ENCODE measurements at places on chromosomes 2 and 18.

- DNase-seq, result no peak
These were observed 203.0 kb downstream of the PHLPP1 start for GRCh38 chr18:62918361-62918760.

DNA sequence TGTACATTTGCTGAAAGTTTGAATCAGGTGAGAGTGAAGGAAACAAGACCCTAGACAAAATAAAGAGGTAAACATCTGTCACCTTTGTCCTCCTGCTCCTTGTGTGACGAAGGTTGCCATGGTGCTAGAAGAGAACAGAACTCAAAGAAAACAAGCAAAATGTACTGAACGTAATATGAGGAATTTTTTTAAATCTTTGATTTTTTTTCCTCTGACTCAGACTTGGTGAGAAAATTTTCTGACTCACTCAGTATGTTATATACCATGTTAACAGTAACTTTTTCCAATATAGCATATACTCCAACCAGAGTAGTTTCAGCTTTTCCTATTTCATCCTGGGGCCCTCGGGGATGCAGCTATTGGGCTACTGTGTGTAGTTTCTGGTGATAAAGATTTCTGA lies 2114.6 kb upstream of the PIK3C3 start:
- no peak for DNase-seq

DNA sequence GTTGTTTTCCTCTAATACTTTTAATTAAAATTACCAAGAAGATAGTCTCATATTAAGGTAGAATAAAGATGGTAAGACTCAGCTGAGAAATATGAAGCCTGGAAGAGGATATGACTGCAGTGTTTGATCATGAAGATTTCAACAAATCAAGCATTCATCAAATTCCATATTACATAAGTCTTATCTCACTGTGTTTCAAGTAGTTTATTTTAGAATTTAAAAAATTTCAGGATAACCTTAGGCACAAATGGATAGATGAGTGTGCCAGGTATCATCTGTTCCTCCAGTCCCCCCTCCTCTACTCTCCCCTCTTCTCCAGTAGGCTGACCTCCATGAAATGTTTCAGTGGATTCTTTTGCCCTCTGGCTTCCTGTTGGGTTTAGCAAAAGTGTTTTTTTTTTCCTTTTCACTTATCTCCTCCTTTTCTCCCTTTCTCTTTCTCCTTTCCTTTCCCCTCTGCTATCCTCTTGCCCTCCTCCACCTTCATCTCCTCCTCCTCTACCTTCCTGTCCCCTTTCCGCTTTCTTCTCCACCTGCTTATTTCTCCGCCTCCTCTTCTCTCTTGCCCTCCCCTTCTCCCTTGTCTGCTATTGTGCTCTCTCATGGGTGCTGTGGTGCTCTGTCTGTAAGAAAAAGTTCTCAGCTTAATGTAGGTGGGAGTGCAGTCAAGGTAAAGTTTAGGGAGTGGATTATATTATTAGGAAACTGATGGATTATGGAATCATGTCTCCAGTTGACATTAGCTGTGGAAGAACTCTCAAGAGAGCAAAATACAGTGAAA lies 72.8 kb downstream of the ABI2 start:
- DNase-seq, result no peak

DNA sequence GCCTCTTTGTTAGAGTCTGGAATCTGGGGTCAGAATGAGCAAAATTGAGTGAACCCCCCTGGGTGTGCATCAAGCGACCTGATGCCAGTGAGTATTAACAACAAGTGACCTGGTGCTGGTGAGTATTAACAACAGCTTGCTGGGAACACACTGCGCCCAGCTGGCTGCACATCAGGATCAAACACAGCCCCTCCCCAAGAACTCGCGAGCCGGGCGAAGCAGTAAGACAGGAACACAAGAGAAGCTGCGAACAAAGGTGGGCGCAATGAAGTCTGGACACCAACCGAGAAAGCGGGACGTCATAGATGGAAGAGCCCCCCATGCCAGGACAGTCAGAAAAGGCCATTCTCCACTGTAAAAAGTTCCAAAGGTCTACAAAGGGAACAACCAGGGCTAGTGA lies 34.3 kb downstream of the CRACDL start:
- DNase-seq, result no peak

DNA sequence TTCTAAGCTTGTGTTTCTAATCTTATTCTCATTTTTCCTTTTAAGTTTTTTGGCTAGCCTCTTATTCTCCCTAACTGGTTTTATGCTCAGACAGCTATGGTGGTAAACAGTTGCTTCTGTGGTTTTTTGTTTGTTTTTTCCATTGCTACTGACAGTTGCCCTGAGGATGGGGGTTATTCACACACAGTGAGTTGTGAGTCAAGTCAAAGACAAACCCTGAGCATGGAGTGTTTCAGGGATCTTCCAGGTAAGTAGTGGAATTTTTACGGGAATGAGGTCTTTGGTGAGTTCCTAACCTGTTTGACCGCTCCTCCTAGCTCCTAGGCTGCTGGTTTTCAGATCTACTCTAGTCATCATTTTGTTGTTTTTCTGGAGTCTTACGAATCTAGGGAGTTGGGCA lies 162.8 kb downstream of the ZNF407 start:
- DNase-seq, result no peak

DNA sequence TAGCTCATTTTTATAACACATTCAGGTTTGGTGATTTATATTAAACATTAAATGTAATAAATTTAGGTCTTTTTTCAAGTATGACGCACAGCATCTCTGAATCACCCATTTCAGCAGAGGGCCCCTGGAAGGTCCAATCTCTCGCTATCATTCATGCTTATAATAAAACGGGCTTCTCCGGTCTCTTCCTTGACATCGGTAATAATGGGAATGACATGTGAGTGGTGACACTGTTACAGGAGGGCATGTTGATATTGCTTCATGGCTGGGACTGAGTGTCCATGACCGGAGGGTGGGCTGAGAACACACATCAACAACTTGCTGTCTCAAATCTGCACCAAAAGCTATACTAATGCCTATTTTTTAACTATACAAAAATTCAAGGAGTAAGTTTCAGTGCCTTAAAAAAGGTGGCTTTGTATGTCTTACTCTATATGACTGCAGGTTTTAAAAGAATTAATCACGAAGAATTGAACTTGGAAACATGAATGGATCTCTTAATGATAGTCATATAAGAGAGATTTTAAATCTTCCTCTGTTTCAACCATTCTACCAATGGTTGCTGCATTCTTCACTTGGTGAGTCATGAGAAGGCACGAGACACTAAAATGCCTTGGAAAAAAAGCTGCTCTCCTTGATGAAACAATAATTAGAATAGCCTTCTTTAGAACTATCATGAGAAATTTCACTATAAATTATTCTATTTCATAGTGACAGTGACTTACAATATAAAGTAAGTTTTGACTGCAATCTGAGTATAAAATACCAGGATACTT lies 101.9 kb upstream of the NRP2 start:
- DNase-seq, result no peak

DNA sequence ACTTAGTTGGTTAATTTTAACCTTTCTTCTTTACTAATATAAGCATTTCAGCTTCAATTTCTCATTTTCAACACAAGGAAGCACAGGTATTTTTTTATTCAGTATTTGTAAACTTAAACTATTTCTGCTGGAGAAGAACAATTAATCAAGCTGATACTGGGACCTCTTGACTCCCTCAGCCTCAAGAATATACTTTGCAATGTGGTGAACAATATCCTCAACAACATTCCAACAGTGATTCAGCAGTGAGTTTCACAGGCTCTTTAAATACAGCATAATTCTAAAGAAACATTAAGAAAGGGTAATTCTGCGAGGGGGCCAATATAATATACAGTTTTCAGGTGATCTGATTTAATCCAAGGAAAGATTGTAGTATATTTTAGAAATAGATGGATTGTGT lies 10.0 kb downstream of the RAPGEF4 start:
- DNase-seq, result no peak

GRCh38 chr2:196131384-196131937 lies 39.9 kb downstream of the STK17B start:
- DNase-seq, result peak; percentile 76

GRCh38 chr2:2016651-2017311 lies 272.5 kb upstream of the PXDN start:
- DNase-seq, result no peak

DNA sequence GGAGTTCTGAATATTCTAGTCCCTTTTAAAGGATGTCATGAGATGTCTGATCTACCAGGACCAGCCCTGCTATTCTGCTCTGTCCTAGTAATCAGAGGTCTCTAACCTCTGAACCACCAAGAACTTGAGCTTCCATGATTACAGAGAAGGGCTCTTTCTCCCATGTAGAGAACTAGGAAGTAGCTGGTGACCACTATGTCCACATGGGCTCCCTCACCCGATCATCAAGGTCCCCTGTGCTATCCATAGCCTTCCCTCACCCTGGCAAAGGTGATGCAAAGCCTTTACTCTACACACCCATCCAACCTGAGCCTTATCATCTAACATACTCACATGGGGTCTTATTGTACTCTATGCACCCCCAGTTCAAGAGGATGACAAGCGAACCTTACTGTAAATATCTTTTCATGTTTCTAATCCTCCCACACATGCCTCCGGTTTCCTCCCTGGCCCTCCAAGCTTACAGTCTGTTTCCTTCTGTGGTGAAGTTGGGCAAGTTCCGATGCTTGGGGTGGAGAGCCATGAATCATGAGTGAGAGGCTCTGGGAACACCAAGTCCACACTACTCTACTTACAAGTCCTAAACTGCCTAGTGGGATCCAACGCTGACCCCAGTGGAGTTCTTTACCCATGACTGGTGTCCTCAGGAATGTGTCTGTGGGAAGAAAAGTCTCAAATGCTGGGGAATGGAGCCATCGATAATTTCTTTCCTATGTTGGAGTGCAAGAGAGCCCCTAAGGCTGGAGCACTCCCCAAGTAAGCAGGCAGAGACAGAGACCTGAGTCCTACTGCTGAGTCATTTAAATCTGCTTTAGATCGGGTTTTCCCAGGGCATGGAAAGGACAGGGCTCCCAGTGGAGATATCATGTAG lies 73.3 kb upstream of the KLF7 start:
- DNase-seq, result peak; percentile 54

DNA sequence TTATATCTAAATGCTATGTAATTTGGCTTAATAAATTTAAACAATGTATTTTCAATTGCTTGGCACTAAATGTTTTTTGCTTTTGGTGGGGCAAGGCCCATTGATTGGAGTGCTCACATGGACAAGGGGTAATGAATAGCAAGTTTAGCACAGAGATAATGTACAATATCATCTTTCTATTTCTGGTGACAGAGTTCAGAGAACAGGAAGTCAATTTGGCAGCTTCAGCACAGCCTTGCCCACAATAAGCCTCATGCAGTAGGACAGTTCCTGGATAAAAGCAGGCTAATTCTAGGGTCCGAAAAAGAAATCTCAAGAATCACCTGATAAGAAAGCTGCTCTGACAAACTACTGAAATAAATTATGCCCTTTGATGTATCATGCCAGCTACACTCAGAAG lies 443.9 kb upstream of the FSHR start:
- DNase-seq, result no peak

DNA sequence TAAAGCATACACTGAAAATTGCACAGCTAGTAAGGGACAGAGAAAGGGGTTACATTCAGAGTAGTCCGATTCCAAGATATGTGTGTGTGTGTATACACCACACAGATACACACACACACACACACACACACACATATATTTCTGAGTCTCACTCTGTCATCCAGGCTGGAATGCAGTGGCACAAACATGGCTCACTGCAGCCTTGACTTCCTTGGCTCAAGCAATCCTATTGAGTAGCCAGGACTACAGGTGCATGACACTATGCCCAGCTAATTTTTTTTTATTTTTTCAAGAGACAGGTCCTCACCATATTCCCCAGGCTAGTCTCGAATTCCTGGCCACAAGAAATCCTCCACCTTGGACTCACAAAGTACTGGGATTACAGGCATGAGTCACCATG lies 68.1 kb upstream of the ITPRID2 start:
- DNase-seq, result no peak

- DNase-seq, result no peak
These were observed 21.1 kb downstream of the CPS1 start for GRCh38 chr2:210577263-210578071.

- DNase-seq, result no peak
These were observed 99.8 kb downstream of the COPS8 start for GRCh38 chr2:237185553-237185925.

DNA sequence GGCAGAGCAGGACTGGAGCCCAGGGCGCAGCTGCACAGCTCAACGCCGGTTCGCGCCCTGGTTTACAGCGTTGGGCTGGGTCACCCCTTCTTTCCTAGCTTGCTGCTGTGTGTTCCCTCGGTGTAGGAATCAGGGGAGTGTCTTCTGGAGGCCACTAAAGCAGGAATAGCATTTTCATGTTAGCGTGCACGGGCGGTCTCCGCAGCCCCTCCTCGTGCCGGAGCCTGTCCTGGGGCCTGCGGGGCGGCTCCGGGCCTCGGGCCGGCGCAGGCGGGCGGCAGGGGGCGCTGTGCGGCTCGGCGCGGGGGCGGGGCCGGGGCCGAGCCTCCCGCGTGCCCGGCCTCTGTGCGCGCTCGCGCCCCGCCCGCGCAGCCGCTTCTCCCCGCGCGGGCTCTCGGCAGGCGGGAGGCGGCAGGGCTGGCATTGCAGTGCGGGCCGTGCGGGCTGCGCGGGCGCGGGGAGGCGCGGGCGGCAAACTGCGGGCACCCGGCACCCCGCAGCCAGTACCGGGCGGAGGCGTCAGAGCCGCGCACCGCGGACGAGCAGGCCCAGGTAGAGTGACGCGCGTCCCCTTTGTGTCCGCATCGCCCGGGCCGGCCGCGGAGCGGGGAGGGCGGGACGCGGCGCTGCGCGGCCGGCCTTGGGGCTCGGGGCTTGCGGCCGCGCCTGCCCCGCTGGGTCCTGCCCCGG lies at the start of gene RNF144A:
RNF144A (plus strand) TSS at position 342 of the 690 bp plus-strand sequence. CDS start 79,515 bp downstream, outside the sequence.
- peak; percentile 86 for DNase-seq

- DNase-seq, result no peak
These were observed 65.1 kb upstream of the GPR45 start for GRCh38 chr2:105176429-105176828.

DNA sequence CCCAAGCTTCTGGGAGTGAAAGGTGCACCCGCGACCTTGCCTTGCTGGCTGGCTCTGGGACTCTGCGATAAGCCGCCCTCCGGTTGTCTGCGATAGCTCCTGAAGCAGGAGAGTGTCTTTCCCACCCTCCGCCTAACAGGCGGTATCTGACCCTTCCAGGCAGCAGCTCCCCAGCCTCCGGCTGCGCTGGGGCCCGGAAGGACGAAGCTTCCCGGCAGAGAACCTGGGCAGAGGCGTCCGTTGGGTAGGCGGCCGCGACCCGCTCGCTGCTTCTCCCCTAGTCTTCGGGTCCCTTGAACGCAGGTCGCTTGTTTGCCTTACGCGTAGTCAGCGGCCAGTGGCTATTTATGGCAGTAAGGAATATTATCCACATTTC lies 446 bp upstream of the RHBDD1 start:
- DNase-seq, result no peak

DNA sequence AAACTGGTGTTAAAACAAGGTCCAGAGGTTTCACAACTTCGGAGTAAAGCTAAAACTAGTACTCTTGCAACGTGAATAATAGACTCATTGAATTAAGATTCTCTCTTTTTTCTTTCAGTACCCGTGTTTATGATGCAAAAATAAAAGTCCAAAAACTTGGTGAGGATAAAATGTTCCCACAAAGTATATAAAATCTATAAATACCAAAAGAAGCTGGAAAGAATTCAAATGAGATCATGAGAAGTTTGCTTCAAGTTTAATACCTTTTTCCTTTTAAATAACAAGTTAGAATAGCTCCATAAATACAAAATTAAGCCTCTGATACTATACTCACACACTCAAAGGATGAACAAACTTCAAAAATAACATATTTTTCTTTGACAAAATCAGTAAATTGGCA lies 34.0 kb downstream of the METTL4 start:
- no peak for DNase-seq

- DNase-seq, result no peak
These were observed 118.4 kb downstream of the SH3BP4 start for GRCh38 chr2:235070063-235070706.

- DNase-seq, result no peak
These were observed 15.4 kb downstream of the TGOLN2 start for GRCh38 chr2:85312404-85312803.

GRCh38 chr2:127841466-127842178 lies 16.3 kb downstream of the POLR2D start:
- DNase-seq, result no peak
